Sigmoid colon (tissue), 7 donors: ENCODE measurements at places on chromosomes 1 and 21. TPM values are rescaled to one million over a fixed set of nuclear protein-coding genes. Genes with fewer than 3 reads are reported as not detected.

DNA sequence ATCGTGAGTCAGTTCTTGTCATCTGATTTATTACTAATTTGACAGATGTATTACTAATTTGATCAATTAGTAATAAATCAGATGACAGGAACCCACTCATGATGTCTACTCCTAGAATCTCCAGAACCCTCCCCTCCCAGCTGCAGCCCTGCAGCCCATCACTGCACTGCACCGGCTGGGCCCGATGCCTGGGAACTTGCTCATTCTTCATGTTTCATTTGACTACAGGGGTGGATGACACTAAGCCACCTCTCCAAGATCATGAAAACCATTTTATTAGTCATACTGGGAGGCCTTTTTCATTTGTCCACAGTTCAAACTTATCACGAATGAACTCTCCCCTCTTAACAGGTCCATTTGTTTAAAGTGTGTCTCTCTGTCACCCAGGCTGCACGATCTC, 41.0 kb downstream of the KCNH1 start:
- H3K4me3 ChIP-seq = no peak overlapping the region
- no peak for DNase-seq
- no peak overlapping the region for H3K27ac ChIP-seq
- no peaks in the 10 kb centered on the region for H3K36me3 ChIP-seq

The TDRD10 gene
- 2.0 TPM for polyA plus RNA-seq

DNA sequence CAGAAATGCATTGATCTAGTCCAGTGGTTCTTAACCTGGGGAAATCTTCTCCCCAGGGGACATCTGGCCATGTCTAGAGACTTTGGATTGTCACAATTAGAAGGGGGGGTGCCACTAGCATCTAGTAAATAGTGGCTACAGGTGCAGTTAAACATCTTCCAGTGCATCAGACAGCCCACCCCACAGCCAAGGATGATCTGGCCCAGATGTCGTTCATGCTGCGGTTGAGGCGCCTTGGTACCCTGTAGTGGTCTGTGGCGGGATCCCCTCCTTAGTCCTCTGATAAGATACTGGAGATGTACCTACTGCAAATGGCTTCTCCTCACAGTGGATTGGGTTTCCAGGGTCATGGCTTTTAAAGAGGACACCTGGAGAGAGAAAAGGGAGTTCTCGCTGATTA, 69.8 kb downstream of the PRDM2 start:
- no peak overlapping the region for H3K4me3 ChIP-seq
- no peaks in the 10 kb centered on the region for H3K27me3 ChIP-seq
- H3K27ac ChIP-seq = no peak overlapping the region

GRCh38 chr1:230816018-230816417, 52.3 kb downstream of the C1orf198 start:
- H3K4me1 ChIP-seq = peaks cover 4% of the 10 kb centered on the region
- H3K36me3 ChIP-seq = no peaks in the 10 kb centered on the region
- no peak overlapping the region for H3K4me3 ChIP-seq

GRCh38 chr1:234598974-234599616, 10.9 kb downstream of the IRF2BP2 start:
- peak overlapping the region; percentile 100 for H3K27ac ChIP-seq
- H3K4me1 ChIP-seq = peaks cover 48% of the 10 kb centered on the region
- no peaks in the 10 kb centered on the region for H3K27me3 ChIP-seq
- H3K4me3 ChIP-seq = peak overlapping the region; percentile 51
- H3K36me3 ChIP-seq = no peaks in the 10 kb centered on the region

The IFI16 gene
- polyA plus RNA-seq = 39.0 TPM

GRCh38 chr1:180208264-180208663, 21.8 kb upstream of the LHX4 start:
- H3K27ac ChIP-seq = no peak overlapping the region
- no peaks in the 10 kb centered on the region for H3K27me3 ChIP-seq
- no peaks in the 10 kb centered on the region for H3K4me1 ChIP-seq
- H3K4me3 ChIP-seq = no peak overlapping the region

DNA sequence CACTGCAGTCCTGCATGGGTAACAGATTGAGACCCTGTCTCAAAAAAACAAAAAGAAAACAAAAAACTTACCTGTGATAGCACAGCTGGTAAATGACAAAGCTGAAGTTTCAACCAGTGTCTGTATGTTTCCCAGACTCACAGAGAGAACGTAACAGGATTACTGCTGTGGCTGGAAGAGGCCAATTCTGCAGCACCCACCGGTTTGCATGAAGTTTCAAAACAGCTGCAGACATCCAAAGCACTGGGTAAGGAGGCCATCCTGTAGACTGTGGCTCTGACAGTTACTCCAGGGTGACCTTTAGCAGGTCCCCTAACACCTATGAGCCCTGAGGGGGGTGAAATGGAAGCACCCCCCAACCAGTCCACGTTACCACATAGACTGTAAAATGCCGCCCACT, 7.5 kb downstream of the ID3 start:
- no peak overlapping the region for H3K4me3 ChIP-seq
- H3K27me3 ChIP-seq = no peaks in the 10 kb centered on the region
- H3K4me1 ChIP-seq = peaks cover 28% of the 10 kb centered on the region
- H3K36me3 ChIP-seq = no peaks in the 10 kb centered on the region

- H3K27me3 ChIP-seq = no peaks in the 10 kb centered on the region
- H3K4me1 ChIP-seq = no peaks in the 10 kb centered on the region
- no peak overlapping the region for H3K27ac ChIP-seq
- no peak for DNase-seq
- no peak overlapping the region for H3K4me3 ChIP-seq
- no peaks in the 10 kb centered on the region for H3K36me3 ChIP-seq
Observed at GRCh38 chr1:188499690-188500089, 1670.9 kb downstream of the PLA2G4A start.

The IRF6 gene
- 29.0 TPM for polyA plus RNA-seq

DNA sequence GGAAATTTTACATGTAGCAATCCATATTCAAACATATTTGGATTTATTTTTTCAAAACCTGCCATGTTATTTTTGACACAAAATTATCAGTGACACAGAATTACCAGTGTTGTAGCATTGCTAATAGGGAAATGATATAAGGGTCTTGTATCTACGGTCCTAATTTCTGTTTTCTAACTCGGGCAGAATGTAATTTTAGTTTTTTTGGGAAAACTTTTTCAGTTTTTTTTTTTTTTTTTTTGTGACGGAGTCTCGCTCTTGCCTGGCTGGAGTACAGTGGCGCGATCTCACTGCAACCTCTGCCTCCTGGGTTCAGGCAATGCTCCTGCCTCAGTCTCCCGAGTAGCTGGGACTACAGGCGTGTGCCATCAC, 2.6 kb downstream of the UQCRH start:
- H3K4me1 ChIP-seq = peaks cover 51% of the 10 kb centered on the region
- H3K4me3 ChIP-seq = no peak overlapping the region

The TAL1 gene
- 1.4 TPM for polyA plus RNA-seq

- H3K4me3 ChIP-seq = no peak overlapping the region
- H3K4me1 ChIP-seq = no peaks in the 10 kb centered on the region
- H3K27me3 ChIP-seq = no peaks in the 10 kb centered on the region
- H3K27ac ChIP-seq = no peak overlapping the region
- no peaks in the 10 kb centered on the region for H3K36me3 ChIP-seq
- DNase-seq = no peak
Observed at GRCh38 chr1:198304431-198304830, 147.6 kb downstream of the NEK7 start.

- no peaks in the 10 kb centered on the region for H3K36me3 ChIP-seq
- H3K4me3 ChIP-seq = no peak overlapping the region
- no peaks in the 10 kb centered on the region for H3K27me3 ChIP-seq
- no peaks in the 10 kb centered on the region for H3K4me1 ChIP-seq
- H3K27ac ChIP-seq = no peak overlapping the region
- DNase-seq = peak; percentile 91
Observed at GRCh38 chr1:84772428-84772943, 82.2 kb upstream of the SSX2IP start.

The TARS2 gene
- polyA plus RNA-seq = 16.9 TPM

DNA sequence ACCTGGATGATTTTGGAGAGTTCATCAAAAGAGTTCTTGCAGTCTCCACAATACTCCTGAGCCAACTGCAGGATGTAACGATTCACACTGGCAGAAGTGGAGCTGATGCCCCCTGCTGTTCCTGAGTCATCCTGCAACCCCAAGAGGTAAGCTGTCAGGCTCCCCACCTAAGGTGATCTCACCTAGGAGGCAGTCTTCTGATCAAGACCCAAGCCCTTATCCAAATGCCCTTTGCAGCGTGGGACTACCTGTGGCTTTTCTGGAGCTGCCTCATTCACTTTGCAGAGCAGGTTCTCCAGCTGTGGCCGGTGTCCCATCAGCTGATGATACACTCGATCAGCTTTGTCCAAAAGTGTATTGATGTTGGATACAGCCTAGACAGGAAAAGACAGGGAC, 96.4 kb downstream of the UBR4 start:
- no peak for DNase-seq
- no peaks in the 10 kb centered on the region for H3K4me1 ChIP-seq
- no peak overlapping the region for H3K4me3 ChIP-seq
- H3K27ac ChIP-seq = no peak overlapping the region
- H3K27me3 ChIP-seq = no peaks in the 10 kb centered on the region

- no peaks in the 10 kb centered on the region for H3K36me3 ChIP-seq
- H3K4me3 ChIP-seq = no peak overlapping the region
- H3K27ac ChIP-seq = no peak overlapping the region
Observed at GRCh38 chr1:193486671-193487229, 300.3 kb upstream of the B3GALT2 start.

GRCh38 chr1:82371844-82372498, 571.2 kb downstream of the ADGRL2 start:
- H3K4me3 ChIP-seq = no peak overlapping the region
- no peak for DNase-seq
- H3K27ac ChIP-seq = no peak overlapping the region
- no peaks in the 10 kb centered on the region for H3K4me1 ChIP-seq
- H3K36me3 ChIP-seq = no peaks in the 10 kb centered on the region
- H3K27me3 ChIP-seq = no peaks in the 10 kb centered on the region

DNA sequence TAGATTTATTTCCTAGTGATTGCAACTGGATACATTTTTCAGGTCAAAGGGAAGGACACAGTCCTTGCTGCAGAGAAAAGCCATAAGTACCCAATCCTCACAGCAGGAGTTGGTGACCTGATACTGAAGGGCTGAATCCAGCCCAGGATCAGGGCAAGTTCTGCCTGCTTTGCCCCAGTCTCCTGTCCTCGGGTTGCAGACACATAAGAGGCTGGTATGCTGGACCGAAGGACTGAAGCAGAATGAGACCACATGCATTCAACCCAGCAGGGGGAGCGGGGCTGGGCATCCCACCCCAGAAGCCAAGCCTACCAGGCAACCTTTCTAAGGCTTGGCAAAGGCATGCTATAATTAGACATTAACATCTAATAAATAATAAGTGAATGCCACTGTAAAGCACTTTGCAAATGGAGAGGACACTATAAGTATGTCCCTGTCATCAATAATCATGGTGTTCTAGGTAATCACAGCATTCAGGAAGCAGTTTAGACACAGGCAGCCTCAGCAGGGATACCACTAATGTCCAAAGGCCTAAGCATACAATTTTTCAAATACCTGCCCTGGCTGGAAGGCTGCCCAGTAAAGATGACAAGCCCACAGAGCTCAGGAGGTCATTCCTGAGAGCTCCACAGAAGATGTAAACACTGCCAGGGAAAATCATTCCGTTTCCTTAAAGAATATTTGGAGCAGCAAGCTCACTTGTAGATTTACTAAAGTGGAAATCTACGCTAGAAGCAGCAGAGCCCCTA, 47.6 kb downstream of the KRTAP19-8 start:
- H3K4me1 ChIP-seq = no peaks in the 10 kb centered on the region
- no peak for DNase-seq
- H3K27ac ChIP-seq = no peak overlapping the region
- no peak overlapping the region for H3K4me3 ChIP-seq
- no peaks in the 10 kb centered on the region for H3K36me3 ChIP-seq
- H3K27me3 ChIP-seq = no peaks in the 10 kb centered on the region

DNA sequence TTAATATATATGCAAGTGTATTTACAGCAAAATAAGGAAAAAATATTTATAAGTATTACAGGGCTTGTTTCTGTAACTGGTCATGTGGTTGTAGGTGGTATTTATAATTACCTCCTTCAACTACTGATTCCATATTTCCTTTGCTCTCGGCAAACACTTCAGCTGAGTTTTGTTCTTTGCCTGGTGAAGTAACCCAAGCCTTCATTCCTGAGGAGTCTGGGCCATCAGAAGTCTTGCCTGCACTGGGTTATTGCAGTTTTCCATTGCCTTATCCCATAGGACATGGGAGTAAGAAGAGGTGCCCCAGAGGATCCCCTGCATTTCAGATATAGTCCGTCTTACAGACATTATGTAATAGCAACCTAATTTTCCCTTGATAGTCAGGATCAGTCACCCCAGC, 23.8 kb downstream of the MARK1 start:
- no peak for DNase-seq
- H3K4me3 ChIP-seq = no peak overlapping the region
- no peaks in the 10 kb centered on the region for H3K36me3 ChIP-seq
- no peak overlapping the region for H3K27ac ChIP-seq

GRCh38 chr21:30942192-30942591, 60.8 kb upstream of the KRTAP11-1 start:
- DNase-seq = no peak
- no peaks in the 10 kb centered on the region for H3K27me3 ChIP-seq
- no peak overlapping the region for H3K4me3 ChIP-seq
- no peaks in the 10 kb centered on the region for H3K4me1 ChIP-seq
- H3K36me3 ChIP-seq = no peaks in the 10 kb centered on the region

GRCh38 chr1:169878498-169878897, 15.2 kb downstream of the SCYL3 start:
- no peaks in the 10 kb centered on the region for H3K36me3 ChIP-seq
- H3K27me3 ChIP-seq = no peaks in the 10 kb centered on the region
- DNase-seq = no peak
- H3K27ac ChIP-seq = peak overlapping the region; percentile 28

- peaks cover 12% of the 10 kb centered on the region for H3K4me1 ChIP-seq
- no peak overlapping the region for H3K27ac ChIP-seq
- peaks cover 14% of the 10 kb centered on the region for H3K27me3 ChIP-seq
- H3K36me3 ChIP-seq = no peaks in the 10 kb centered on the region
- DNase-seq = no peak
Observed at GRCh38 chr1:18200136-18200717, 92.6 kb downstream of the IGSF21 start.

The CFAP74 gene
- 0.03 TPM for polyA plus RNA-seq

The APOBEC4 gene
- 0.10 TPM for polyA plus RNA-seq

DNA sequence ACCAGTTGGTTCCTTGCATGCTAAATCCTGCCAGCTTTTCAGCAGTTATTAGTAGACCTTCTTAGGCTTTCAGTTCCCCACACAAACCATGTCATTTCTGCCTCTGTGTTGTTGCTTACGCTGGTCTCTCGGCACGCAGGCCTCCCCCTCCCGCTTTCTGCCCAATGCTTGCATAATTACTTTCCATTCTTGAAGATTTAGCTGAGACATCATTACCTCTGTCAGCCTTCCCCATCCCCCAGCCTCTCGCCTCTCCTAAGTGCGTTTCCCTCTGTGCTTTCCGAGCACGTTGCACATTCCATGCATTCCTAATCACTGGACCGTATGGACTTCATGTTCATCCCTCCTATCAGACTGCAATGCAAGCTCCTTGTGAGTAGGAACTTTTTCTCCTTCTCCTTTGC, 26.8 kb downstream of the TSHB start:
- H3K4me3 ChIP-seq = no peak overlapping the region
- H3K27ac ChIP-seq = peak overlapping the region; percentile 70
- no peaks in the 10 kb centered on the region for H3K27me3 ChIP-seq
- peaks cover 13% of the 10 kb centered on the region for H3K4me1 ChIP-seq
- DNase-seq = no peak

The GFI1 gene
- polyA plus RNA-seq = 3.6 TPM
